ENCODE measurements at places on chromosomes 7 and 10.

DNA sequence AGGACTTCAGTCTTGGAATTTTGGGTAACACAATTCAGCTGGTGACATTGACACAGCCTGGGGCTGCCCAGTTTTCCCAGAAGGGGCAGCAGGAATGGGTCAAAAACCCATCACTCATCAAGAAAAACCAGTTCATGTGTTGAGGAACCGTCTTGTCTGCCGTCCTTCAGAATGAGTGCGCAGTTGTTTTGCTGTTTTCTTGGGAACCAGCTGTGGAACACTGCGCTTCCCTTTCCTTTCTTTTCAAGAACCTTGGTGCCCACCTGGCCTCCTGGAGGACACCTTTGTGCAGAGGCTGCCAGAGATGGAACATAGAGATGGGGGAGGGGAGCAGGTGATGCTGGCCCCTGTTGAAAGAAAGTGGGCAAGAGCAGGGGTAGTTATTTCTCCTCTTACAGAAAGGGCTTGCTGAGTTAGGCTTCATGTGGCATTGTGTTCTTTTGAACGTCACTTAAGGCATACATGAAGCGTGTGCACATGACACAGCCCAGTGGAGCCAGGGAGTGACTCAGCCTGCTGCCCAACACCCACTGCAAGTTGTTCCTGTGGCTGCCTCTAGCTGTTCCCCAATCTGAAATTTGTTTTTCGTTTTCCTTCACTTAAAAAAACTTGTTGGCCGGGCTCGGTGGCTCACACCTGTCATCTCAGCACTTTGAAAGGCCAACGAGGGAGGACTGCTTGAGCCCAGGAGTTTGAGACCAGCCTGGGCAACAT lies 87.4 kb upstream of the TNS3 start:
- DNase-seq: no peak

DNA sequence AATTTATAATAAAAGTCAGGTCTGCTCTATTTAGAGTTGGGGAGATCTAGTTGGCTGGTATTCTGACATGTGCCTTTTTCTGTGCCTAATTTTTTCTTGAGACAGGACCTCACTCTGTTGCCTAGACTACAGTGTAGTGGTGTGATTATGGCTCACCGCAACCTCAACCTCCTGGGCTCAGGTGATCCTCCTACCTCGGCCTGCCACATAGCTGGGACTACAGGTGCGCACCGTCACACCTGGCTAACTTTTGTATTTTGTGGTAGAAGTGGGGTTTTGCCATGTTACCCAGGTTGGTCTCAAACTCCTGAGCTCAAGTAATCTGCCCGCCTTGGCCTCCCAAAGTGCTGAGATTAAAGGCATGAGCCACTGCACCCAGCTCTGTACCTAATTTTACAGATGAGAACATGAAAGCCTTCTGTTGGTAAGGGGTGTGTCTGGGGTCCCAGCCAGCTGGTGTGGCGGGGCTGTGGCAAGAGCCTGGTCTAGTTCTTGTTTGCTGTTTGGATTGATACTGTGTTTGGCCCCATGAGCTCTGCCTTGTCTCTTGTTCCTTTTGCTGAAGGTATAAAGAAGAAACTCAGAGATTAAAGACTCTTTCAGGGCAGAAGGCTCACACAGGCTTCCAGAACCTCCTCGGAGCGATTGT lies 31.4 kb downstream of the POR start:
- DNase-seq: no peak

GRCh38 chr7:80350430-80350829 lies 161.4 kb downstream of the GNAT3 start:
- no peak for DNase-seq

DNA sequence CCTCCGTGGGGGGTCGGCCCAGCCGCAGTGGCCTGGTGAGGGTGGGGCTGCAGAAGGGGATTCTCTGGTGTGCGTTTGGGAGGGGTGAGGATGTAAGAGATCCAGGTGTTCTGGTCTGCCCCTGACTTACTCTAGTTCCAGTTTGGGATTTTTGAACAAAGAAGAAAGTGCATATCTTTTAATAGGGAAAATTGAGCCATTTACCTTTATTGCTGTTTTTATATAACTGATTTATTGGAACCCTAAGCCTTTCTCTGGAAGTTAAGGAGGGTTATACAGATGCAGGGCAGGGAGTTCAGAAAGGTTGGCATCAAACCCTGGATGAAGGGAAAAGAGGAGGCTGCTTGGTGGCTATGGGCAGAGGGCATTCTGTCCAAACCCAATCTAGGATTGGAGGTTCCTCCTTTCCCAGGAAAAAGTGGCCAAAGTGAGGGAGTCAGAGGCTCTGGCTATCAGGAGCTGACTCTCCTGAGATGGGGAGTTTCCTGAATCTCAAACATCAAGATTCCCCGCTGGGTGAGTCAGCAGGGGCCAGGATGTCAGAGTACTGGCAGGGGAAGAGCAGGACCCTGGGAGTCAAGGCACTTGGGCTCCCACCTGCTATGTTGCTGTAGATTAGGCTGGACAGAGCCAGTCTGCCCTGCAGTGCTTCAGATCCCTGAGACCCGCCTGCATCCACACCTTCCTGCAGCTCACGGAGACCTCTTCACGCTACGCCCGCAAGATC lies 67.5 kb downstream of the CLIP2 start:
- no peak for DNase-seq

GRCh38 chr7:43307522-43307921 lies 195.1 kb downstream of the HECW1 start:
- DNase-seq: no peak

DNA sequence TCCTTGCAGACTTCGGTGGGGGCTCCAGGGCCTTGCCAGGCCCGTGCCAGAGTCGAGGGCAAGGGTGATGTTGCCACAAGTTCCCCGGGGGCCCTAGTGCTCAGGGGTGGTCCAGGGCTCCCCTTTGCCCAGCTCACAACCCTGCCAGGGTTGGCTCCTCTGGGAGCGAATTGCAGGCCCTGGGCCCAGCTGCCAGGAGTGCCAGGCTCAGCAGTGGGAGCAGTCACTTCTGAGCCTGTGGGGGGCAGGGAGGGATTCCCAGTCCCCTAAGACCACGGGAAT lies 43.8 kb downstream of the TCERG1L start:
- DNase-seq: no peak

- DNase-seq: peak; percentile 58
Measured at GRCh38 chr7:128459394-128459878, 3.8 kb downstream of the HILPDA start.

- DNase-seq: no peak
Measured at GRCh38 chr10:92655426-92655825, 34.3 kb upstream of the HHEX start.

DNA sequence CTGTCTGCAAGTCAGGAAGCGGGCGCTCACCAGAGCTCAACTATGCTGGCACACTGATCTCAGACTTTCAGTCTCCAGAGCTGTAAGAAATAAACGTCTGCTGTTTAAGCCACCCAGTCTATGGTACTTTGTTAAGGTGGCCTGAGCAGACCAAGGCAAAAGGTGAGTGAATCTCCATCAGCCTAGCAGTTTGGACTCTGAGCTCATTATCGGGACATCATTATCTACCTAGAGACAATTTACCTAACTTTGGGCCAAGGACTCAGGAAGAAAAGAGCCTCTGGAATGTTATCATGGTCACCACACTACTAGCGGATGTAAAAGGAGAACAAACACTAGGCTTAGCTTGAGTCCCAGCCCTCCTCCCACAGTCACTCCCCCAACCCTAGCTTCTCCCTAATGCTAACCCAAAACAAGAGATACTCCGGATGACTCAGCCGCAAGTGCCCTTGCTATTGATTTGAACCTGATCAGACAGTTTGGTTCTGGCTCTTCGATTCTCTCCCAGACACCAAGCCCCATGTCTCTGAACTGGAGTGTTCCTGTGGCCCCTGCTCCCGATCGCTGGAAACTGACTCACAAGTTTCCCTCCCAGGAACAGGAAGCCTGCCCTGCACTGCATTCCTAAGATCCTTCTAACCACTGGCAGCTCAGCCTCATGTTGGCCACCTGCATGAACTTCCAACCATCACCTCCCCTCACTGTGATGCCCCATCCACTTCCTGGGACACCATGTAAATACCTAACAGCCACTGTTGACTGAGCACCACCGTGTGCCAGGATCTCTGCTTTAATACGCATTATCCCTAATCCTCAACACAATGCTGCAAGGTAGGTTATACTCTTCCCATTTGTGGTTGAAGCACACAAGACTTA lies 34.5 kb downstream of the CREB3L2 start:
- no peak for DNase-seq

DNA sequence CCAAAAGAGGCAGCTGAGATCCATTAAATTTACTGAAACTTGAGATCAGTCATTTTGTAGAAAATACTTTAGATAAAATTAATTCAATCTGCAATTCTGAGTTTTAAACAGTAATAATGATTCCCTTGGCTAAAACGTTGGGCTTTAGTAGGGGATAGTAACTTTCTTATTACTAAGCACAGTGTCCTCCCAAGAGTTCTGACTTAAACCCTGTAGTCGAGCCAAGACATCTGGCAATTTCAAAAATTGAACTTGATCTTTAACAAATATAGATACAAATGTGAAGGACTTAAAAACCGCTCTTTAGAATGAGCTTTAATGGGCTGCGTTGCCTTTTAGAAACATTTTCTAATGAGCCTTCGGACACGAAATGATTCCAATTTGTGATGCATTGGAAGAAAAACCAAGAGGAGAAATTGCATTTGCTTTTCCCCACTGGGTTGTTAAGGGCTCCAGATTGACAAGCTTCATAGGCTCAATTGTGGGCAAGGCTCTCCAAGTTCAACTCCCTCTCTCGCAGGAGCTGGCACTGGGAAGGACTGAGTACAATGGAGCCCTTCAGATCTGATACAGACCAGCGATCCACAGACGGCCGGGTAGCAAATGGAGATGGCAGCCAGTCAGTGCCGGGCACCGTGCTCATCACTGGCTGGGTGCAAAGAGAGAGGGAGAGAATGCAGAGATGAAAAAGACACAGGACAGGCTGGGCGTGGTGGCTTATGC lies 921.3 kb upstream of the AUTS2 start:
- DNase-seq: no peak

GRCh38 chr7:68866200-68866570 lies 732.1 kb upstream of the AUTS2 start:
- no peak for DNase-seq
